Natural killer cell treated with Interleukin-12 subunit alpha and Interleukin-12 subunit beta and Interleukin-15 and Interleukin-18, amount 100 ng/mL, for 72 hours (primary cell): ENCODE measurements at places on chromosomes 12 and 14. TPM values are rescaled to one million over a fixed set of nuclear protein-coding genes. Genes with fewer than 3 reads are reported as not detected.
A peak's percentile ranks its signal among the peaks of the same experiment; 100 is the strongest.

GRCh38 chr14:101128478-101129321 is 225.2 kb upstream of the RTL1 start:
- H3K27me3 ChIP-seq: peaks cover 27% of the 10 kb centered on the region
- no peaks in the 10 kb centered on the region for H3K36me3 ChIP-seq
- no peak overlapping the region for H3K4me3 ChIP-seq
- DNase-seq: no peak
- no peak overlapping the region for H3K27ac ChIP-seq

The M6PR gene
- total RNA-seq: 213 TPM

DNA sequence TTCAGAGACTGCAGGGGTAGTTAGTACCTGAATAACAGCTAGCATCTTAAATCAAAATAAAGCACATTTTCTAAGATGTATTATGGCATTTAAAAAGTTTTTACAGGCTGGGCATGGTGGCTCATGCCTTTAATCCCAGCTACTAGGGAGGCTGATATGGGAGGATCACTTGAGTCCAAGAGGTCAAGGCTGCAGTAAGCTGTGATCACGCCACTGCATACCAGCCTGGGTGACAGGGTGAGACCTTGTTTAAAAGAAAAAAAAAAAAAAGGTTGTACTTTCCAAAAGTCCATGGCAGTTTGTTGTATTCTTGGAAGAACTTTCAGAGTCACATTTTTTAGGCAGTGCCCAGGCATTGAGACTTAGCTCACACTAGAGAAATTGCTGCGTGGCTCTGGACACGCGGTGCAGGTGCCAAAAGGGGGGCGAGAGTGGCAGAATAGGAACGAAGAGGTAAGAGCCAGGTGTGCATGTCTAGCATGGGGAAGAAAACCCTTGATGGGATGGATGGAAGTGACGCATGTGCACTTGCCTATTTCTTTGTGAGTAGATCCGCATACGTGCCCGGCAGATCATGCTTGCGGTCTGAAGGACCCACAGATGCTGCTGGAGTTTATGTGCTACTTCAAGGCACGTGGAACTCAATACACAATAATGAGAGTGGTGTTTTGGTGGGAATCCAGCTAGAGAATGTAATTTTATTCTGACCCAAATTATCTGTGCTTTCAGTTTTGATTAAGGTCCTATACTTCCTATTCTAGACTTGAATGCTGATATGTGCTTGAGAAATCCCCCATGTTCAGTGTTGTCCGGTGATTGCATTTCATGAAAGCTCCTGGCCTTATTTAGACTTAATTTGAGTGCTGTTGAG is 11.9 kb downstream of the ANKRD13A start:
- peaks cover 44% of the 10 kb centered on the region for H3K4me1 ChIP-seq
- peaks cover 10% of the 10 kb centered on the region for H3K36me3 ChIP-seq
- peak overlapping the region; percentile 93 for H3K27ac ChIP-seq
- no peak for DNase-seq
- no peaks in the 10 kb centered on the region for H3K27me3 ChIP-seq

GRCh38 chr12:123120452-123121166 is 30.3 kb downstream of the PITPNM2 start:
- H3K4me3 ChIP-seq: no peak overlapping the region
- DNase-seq: no peak
- peaks cover 16% of the 10 kb centered on the region for H3K4me1 ChIP-seq
- no peaks in the 10 kb centered on the region for H3K27me3 ChIP-seq

The SLC5A8 gene
- total RNA-seq: not detected

The AMHR2 gene
- not detected for total RNA-seq

- no peak overlapping the region for H3K27ac ChIP-seq
- no peak overlapping the region for H3K4me3 ChIP-seq
- H3K27me3 ChIP-seq: no peaks in the 10 kb centered on the region
- no peak for DNase-seq
- no peaks in the 10 kb centered on the region for H3K4me1 ChIP-seq
Observed at GRCh38 chr14:96309133-96309895, 53.3 kb downstream of the BDKRB1 start.
